CD4-positive, alpha-beta T cell treated with Interleukin-4 for 4 hours (primary cell): ENCODE measurements at places on chromosomes 2 and 18.
A peak's percentile ranks its signal among the peaks of the same experiment; 100 is the strongest.

DNA sequence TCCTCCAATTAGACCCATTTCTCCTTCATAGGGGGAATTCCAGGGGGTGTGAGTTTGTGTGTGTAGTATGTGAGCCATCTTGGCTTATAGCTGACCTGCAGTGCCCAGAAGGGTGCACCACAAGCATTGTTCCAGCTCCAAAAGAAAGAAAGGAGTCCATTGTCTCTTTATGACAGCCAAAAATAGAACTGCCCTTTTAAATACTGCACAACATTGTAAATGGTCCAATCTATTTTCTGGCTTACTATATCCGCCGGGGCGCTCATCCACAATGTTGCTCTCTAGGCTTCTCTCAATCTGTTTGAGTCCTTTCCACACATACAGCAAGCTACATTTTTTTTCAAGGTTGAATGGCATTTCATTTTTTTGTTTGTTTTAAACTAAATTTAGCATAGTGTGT lies 517.5 kb downstream of the STK39 start:
- no peak for DNase-seq

DNA sequence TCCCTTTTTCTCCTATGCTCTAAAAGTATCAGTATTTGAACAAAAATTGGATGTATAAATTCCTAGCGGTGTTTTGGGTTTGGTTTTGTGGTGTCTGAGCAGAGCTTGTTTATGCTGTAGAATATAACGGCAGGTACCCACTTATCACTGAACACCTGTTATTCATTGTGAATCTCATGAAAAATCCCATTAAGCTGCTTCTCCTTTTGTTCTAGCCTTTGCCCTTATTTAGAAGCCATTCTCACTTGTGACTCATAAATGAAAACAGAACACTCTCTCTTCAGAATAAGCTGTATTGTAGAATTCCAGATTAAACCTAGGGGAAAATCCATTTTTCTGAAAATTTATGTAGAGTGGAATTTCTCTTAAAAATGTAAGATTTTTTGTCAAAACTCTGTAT lies 104.0 kb downstream of the PRPF40A start:
- DNase-seq, result no peak

- peak; percentile 29 for DNase-seq
Observed at GRCh38 chr2:201414099-201415023, 36.9 kb downstream of the TRAK2 start.

DNA sequence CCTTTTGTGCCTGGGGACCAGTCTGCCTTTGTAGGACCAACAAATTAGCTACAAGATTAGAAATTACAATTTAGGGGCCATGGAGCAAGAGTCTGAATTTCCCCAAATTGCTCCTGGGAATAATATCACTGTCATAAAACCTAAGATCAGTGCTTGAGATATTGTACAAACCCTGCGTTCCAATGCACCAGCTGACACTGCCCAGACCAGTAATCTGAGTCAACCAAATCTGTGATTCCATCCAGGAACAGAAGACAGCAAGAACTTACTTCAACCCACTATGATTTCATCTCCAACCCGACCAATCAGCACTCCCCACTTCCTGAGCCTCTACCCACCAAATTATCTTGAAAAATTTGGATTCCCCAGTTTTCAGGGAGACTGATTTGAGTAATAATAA lies 1305.0 kb upstream of the NRXN1 start:
- no peak for DNase-seq

- no peak for DNase-seq
Observed at GRCh38 chr2:16478434-16479210, 187.0 kb downstream of the CYRIA start.

- DNase-seq, result no peak
Observed at GRCh38 chr2:133352719-133353118, 215.5 kb downstream of the NCKAP5 start.

DNA sequence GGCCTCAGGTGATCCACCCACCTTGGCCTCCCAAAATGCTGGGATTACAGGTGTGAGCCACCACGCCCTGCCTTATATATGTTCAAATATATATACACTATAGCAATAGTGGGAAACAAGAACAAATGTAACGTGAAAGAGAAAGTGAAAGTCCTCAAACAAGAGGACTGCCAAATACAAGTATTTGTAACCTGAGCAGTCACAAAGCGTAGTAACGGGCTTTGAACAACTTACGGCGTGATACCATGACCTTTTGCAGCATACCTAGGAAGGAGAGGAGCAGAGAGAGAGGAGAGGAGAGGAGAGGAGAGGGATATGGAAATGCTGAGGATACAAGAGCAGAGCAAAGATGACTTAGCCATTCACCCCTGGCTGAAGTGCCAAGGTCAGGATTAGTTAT lies 113.8 kb upstream of the RGPD4 start:
- DNase-seq, result no peak

DNA sequence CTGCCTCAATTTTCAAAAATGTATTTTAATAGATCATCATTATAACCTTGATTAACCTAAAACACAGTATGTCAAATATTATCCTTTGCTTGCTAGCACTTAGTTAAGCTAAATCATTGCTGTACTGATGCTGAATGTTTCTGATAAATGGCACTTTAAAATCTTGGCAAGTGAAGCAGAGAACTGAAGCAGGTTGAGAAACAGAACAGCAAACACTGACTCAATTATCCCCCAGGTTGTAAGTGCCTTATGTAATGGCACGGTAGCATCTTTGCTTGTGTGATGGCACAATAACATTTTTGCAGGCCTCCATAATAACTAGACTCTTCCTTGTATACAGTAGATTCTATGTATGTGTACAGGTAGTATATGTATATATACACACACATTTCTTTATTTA lies 33.8 kb downstream of the ARHGAP15 start:
- no peak for DNase-seq

GRCh38 chr18:8791171-8791651 lies 85.9 kb downstream of the MTCL1 start:
- no peak for DNase-seq

DNA sequence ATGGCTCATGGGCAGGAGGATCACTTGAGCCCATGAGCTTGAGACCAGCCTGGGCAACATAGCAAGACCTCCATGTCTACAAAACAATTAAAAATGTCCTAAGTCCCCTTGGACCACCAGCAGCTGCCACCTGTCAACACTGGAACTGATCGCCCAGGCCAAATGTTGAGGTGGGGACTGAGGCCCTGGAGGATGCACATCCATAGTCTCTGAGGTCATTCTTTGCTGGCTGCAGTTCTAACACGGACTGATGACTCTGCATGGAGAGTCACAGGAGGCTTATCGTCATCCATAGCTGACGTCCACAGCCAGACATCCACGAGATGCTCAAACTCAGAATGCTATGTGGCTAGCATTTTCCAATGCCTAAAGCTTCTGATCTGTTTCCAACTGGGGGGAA lies 151.3 kb downstream of the BCL2 start:
- DNase-seq, result no peak

- DNase-seq, result no peak
Observed at GRCh38 chr2:40199771-40200170, 252.1 kb downstream of the SLC8A1 start.
